Transverse colon (tissue), 4 donors: ENCODE measurements at places on chromosomes 16 and 17. TPM values are rescaled to one million over a fixed set of nuclear protein-coding genes. Genes with fewer than 3 reads are reported as not detected.

Gene CENPX
- total RNA-seq: 93.1 TPM

Gene ETV4
- total RNA-seq: 0.41 TPM

DNA sequence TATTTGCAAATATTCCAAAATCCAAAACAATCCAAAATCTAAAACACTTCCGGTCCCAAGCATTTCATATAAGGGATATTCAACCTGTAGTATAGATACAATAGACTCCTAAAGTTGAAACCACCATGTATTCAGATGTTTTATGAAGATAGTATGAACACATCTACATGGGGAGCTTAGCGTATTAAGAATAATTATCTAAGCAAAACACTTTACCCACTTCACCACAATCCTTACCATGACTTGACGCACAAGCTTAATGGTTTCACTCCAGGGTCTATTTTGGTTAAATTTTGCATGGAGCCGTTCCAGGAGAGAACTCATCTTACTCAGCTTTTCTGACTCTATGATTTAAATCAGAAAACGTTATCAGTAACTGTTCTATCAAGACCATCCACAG, 3.5 kb downstream of the MED1 start:
- no peak for DNase-seq

Gene PIGL
- 75.1 TPM for total RNA-seq

- DNase-seq: no peak
These were observed 17.4 kb downstream of the RNF213 start for GRCh38 chr17:80277751-80278671.

Gene SDR42E1
- total RNA-seq: 5.6 TPM

DNA sequence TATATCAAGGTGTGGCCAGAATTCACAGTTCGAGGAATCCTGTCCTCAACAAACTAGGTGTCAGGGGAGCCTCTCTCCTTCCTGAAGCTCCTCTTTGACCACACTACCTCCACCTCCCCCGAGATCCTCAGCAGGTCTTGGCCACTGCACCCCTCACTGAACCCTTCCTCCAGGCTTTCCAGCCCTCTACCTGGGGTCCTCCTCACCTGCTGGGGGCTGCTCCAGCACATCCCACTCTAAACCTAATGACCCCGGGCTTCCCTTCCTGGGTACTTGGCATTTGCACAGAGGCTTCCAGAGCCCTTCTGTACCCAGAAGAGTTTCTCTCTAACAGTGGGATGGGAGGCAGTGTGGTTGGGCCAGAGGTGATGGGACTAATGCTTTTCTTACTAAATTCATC, 9.7 kb downstream of the SLC6A2 start:
- no peak for DNase-seq

DNA sequence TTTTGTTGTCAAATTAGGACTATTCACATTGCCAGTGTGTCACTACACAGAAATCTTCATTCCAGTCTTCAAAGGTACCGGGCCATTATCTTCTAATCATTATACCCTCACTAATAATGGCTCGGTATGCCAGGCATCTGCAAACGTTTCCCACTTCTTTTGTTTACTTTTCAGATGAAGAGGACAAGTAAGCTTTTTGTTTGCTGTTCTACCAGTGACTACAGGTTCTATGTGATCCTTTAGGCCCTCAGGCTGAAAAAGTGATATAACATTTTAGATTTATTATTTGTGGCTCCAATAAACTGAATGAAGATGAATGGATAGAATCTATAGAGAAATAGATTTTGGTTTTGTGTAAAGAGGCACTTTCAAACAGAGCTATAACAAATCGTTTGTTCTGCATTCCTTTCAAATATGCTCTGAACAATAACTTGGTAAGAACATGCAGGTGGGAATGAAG, 403 bp upstream of the KRTAP3-1 start:
- DNase-seq: no peak

- no peak for DNase-seq
These were observed 3.1 kb upstream of the LIMD2 start for GRCh38 chr17:63703029-63703428.

Gene TADA2A
- 8.4 TPM for total RNA-seq
